ENCODE measurements at places on chromosomes 1 and 21. TPM values are rescaled to one million over a fixed set of nuclear protein-coding genes. Genes with fewer than 3 reads are reported as not detected.

Gene TAL1
- 0.68 TPM for total RNA-seq

Gene AIRE
- total RNA-seq = not detected

Gene LRRC8B
- 20.3 TPM for total RNA-seq

DNA sequence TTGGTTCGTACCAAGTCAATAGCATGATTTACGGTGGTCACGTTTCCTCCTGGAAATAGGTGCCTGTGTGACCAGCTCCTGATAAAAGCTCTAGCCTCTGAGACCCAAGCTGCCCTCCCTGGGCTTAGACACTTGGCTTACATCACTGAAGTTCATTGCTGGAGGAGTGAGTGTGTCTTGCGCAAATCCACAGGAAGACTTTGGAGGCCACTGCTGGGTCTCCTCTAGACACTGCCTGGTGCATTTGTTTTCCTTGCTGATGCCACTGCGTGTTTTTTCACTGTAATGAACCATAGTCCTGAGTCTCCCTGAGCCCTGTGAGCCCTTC lies 230.6 kb downstream of the DSCAM start:
- no peak for ATAC-seq

Gene COL11A1
- total RNA-seq = 5.4 TPM

Gene LEPR
- total RNA-seq = 3.0 TPM

Measured in motor neuron (in vitro differentiated cells).